ENCODE measurements at places on chromosomes 7 and 10. TPM values are rescaled to one million over a fixed set of nuclear protein-coding genes. Genes with fewer than 3 reads are reported as not detected.
A peak's percentile ranks its signal among the peaks of the same experiment; 100 is the strongest.

The HUS1 gene
- 56.2 TPM for total RNA-seq

- no peak for DNase-seq
These were observed 27.3 kb downstream of the SLC35B4 start for GRCh38 chr7:134289423-134289822.

GRCh38 chr7:77989981-77990566 lies 191.5 kb downstream of the PHTF2 start:
- DNase-seq: no peak

The ANKRD26 gene
- total RNA-seq: 17.1 TPM

The MPP7 gene
- 47.3 TPM for total RNA-seq

The TMEM236 gene
- total RNA-seq: not detected

GRCh38 chr10:88152728-88153133 lies 289.3 kb downstream of the PTEN start:
- peak; percentile 59 for DNase-seq

The PRSS2 gene
- total RNA-seq: not detected

The FFAR4 gene
- total RNA-seq: 0.36 TPM

The CPA1 gene
- total RNA-seq: not detected

GRCh38 chr10:88404133-88404532 lies 179.0 kb downstream of the RNLS start:
- no peak for DNase-seq

The INA gene
- not detected for total RNA-seq

DNA sequence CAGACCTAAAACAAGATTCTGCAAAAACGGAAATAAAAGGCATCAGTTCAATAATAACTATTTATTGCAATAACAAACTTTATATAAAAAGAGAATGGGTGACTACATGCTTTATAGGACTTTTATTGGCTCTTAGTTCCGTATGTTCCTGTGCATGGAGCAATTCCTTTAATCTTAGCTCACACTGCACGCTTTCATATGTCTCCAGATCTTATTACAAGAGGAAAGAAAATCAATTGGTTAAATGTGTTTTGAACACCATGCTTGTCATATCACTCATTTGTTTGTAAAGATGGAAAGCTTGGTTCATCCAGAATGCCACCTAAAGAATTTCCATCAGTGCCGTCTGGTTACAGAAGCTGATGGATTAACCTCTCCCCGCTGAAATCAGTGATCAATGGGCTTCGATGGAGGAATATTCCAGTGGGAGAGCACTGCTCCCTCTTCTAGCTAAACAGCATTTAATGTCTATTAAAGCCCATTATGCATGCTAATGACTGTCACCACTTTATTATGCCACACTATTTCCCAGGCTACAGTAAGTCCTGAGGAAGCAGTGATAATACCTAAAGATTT lies 210.3 kb downstream of the GLI3 start:
- DNase-seq: no peak

- DNase-seq: no peak
These were observed 130.0 kb downstream of the ELAPOR2 start for GRCh38 chr7:86929293-86930109.

The UNC5B gene
- 14.9 TPM for total RNA-seq

- no peak for DNase-seq
These were observed 20.4 kb upstream of the TTYH3 start for GRCh38 chr7:2611401-2611800.

DNA sequence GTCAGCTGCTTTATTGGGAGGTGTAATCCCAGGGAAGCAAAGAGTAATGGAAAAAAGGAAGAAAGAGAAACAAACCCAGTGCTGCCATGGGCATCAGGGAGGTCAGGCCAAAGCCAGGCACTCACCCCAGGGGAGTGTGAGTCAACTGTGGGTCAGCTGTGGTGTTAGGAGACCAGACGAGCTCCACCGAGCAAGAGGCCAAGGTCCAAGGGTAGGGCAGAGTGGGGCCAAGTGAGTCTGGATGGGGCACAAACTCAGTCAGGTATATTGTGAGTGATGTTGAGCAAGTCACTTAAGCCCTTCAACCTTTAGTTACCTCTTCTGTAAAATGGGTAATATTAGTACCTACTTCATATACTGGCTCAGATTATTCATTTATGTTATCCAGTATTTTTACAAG lies 30.4 kb upstream of the CDK13 start:
- DNase-seq: no peak

- DNase-seq: no peak
These were observed 734.8 kb downstream of the TNS3 start for GRCh38 chr7:46847126-46847525.

GRCh38 chr10:98748298-98748697 lies 301.6 kb upstream of the HPS1 start:
- DNase-seq: no peak

- no peak for DNase-seq
These were observed 255.4 kb upstream of the PITRM1 start for GRCh38 chr10:3427950-3428354.

DNA sequence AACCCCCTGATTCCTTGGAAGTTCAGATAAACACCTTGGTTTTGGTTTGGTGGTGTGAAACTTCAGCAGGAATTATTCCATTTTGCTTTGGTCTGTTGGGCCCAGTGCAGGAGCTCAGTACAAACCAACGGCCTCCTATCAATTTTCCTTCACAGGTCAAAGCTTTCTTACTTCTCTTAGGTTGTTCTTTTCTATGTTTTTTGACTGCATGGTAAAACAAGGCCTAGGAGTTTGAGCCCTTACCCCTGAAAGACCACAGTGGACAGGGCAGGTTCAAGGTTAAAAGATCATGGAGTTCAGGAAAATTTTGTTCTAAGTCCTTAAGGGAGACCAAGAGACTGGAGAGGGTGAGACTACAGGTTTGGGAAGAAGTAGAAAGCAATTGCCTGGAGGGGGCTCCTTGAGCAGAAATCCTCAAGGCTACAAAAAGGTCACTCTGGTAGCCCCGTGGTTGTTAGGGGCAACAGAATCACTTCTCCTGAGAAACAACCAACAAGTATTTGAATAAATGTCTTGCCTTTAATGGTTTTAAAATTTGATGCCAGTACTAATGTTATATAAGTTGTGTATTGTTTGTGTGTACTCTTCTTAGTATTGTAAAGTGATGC lies 40.9 kb upstream of the FHIP2A start:
- DNase-seq: no peak

- DNase-seq: peak; percentile 44
These were observed 21.5 kb downstream of the GPRIN2 start for GRCh38 chr10:46534828-46535524.

DNA sequence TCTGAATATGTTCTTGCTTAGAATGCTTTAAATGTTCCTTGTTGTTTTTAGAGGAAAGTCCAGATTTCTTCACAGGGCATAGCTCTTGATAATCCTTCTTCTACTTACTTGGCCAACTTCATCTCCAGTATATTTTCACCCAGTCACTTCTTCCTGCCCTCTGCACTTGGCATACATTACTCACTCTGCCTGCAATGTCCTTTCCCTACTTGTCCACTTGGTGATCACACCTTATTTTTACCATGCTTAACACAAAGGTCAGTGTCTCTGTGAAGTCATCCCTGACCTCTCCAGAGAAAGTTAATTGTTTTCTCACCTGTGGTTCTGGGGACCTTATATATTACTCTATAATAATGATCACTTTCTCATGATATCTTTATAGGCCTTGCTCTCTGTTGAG lies 23.3 kb downstream of the SFRP4 start:
- DNase-seq: no peak

The ZNF398 gene
- 50.4 TPM for total RNA-seq

GRCh38 chr7:146557971-146558469 lies 441.4 kb downstream of the CNTNAP2 start:
- DNase-seq: no peak

- no peak for DNase-seq
These were observed 5.1 kb downstream of the NME8 start for GRCh38 chr7:37853468-37853867.

- DNase-seq: no peak
These were observed 424.3 kb downstream of the RPS24 start for GRCh38 chr10:78457804-78458482.

- peak; percentile 66 for DNase-seq
These were observed 1.1 kb downstream of the TRRAP start for GRCh38 chr7:98879198-98879978.

- no peak for DNase-seq
These were observed 6.9 kb downstream of the PARP12 start for GRCh38 chr7:140055833-140056232.

DNA sequence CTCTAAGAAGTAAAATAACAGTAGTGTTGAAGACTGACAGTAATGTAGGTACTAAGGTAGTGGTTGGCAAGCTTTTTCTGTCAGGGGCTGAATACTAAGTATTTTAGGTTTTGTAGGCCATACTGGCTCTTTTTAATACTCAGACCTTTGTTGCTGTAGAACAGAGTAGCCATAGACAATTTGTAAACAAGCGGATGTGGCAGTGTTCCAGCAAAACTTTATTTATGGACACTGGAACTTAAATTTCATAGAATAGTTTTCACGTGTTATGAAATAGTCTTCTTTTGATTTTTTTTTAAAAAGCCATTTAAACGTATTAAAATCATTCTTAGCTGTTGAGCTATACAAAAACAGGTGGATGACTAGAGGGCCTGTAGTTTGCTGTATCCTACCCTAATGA lies 121.2 kb downstream of the MLLT10 start:
- DNase-seq: no peak

GRCh38 chr7:47801423-47801822 lies 146.8 kb downstream of the PKD1L1 start:
- DNase-seq: no peak

GRCh38 chr7:131786204-131786603 lies 229.8 kb upstream of the PODXL start:
- no peak for DNase-seq

- no peak for DNase-seq
These were observed 63.0 kb downstream of the TAX1BP1 start for GRCh38 chr7:27802999-27803398.

- DNase-seq: no peak
These were observed 372.5 kb downstream of the SDK1 start for GRCh38 chr7:3673524-3673923.

GRCh38 chr7:760006-760405 lies 32.9 kb upstream of the PRKAR1B start:
- no peak for DNase-seq

GRCh38 chr7:72025381-72025960 lies 386.7 kb downstream of the CALN1 start:
- DNase-seq: no peak

The MKX gene
- total RNA-seq: 0.25 TPM

DNA sequence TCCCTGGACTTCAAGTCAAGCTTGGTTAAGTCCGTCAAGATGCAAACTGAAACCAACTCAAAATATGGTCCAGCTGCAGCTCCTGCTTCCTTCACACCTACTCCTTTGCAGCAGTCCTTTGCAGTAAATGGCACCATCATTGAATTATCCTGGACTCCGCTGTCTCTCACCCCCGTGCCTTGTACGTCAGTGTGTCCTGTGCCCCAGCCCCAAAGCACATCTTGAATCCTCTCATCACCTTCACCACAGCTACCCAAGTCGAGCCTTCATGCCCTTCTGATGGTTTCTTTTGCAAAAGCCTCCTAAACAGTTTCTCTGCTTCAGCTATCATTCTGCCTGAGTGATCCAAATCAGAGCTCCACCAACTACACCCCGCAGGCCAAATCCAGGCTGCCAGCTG lies 88.4 kb upstream of the LEP start:
- no peak for DNase-seq

DNA sequence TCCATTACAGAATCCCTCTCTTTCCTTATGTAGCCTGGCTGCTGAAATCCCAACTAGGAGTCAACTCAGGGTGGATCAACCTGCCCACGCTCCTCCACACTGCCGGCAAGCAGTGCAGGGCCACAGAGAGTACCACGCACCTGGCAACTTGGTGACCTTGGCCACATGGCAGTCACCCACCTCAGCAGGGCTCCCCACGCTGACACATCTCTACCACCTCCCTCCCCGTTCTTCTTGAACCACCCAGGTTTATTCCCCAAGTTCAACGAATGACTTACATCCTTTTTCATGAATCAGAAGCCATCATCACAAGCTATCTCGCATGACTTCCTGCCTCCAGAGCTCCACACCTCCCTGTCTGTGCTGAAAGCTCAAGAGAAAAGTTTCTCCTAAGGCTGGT lies 153.4 kb downstream of the GRID1 start:
- no peak for DNase-seq
